Aorta (tissue), 5 donors: ENCODE measurements at places on chromosomes 4 and X.

DNA sequence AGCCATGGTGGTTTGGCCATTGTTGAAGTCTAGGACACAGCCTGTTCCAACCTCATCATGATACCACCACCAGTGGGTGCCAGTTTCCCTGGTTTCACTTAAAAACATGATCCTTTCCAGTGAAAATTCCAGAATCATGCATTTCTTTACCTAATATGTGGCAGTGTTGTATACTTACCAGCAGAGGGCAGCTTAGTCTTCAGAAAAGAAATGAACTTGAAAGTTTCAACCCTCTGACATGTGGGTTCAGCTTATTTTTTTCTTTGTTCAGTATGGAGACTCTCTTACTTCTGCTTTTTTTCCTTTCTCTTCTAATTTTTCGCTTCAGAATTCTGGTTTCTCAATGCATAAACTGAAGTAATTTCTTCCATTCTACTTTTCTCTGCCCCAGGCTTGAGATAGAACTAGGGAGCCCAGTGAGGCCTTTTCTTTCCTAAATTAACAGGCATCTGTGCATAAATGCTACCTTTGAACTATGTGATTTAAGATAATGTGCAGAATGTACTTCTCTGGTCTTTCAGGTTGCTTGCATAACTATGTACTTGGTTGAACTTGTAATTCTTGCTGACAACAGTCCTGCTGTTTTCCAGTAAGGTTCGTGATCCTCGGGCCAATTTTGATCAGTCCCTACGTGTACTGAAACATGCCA lies 10.7 kb downstream of the LIAS start:
- no peak for DNase-seq

DNA sequence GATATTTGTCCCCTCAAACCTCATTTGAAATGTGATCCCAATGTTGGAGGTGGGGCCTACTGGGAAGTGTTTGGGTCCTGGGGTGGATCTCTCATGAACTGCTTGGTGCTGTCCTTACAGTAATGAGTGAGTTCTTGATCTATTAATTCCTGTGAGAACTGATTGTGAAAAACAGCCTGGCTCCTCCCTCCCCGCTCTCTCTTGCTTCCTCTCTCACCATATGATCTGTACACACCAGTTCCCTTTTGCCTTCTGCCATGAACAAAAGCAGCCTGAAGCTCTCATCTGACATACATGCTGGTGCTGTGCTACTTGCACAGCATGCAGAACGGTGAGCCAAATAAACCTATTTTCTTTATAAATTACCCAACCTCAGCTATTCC lies 11.2 kb upstream of the YIPF7 start:
- no peak for DNase-seq

DNA sequence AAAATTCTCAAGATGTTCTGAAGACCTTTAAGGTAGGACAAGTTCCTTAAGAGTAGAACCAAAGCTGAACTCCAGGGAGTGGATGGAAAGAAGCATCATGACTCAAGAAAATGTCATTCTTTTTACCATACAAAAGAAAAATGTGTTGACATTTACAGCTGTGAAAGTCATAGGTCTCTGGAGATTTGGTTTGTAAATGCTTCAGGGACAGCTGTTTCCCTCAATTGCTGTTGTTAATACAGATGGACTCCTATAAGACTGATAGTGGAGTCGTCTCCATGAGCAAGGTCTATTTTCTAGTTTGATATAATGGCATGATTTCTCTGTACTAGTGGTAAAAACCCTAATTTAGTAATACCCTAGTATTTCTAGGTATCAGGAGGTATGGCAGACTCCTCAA lies 101.7 kb downstream of the PHOX2B start:
- DNase-seq = no peak

DNA sequence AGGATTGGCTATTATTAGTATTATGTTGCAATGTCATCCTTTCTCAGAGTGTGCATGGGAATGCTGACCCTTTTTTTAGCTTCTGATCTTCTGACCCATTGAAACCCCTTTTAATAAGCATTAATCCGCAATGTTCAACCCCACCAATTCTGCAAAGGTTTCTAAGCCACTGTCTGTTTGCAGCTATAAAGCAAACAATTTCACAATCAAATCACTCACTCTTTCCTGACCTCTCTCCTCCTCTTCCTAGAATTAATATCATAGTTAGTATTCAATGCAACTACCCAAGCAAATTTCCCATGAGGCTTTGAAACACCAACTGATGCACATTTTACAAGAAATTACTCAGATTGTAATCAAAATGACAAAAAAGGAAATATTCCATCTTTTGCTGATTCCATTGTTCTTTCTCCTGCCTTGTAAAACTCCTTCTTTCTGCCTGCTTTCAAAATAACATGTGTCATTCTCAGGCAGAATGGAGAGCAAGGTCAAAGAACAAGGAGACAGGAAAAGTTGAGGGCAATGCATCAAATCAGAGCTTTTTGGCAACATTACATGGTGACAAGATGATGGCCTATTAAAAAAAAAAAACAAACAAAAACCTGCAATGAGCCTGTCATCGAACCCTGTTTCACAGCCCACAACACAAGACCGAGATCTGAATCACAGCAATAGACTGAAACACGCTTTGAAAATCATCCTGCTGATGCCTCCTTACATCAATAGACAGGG lies 253.2 kb upstream of the AR start:
- no peak for DNase-seq

- DNase-seq = no peak
Observed at GRCh38 chrX:101462892-101463291, 22.4 kb upstream of the ARMCX4 start.

- no peak for DNase-seq
Observed at GRCh38 chr4:38243388-38244053, 283.3 kb downstream of the PTTG2 start.

GRCh38 chr4:185017964-185018772 lies at the start of gene HELT:
Gene HELT, plus strand, starts transcription at chr4:185018490. Its CDS starts 439 bp downstream, at chr4:185018929.
- no peak for DNase-seq

DNA sequence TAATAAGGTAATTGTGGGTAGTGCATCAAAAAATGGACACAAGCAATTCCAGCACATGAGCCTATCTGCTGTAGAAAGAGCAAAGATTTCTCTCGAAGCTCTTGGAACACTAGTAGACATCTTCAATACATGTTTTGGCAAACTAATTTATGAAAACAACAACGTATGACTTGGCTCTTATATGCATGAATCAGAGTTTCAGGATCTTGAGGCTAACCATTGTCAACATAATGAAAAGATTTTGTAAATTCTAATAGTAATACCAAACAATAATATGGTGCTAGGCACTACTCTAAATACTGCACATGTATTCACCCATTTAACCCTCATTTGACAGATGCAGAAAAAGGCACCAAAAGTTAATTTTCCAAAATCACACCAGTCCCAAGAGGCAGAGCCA lies 25.1 kb upstream of the ANKRD50 start:
- no peak for DNase-seq

DNA sequence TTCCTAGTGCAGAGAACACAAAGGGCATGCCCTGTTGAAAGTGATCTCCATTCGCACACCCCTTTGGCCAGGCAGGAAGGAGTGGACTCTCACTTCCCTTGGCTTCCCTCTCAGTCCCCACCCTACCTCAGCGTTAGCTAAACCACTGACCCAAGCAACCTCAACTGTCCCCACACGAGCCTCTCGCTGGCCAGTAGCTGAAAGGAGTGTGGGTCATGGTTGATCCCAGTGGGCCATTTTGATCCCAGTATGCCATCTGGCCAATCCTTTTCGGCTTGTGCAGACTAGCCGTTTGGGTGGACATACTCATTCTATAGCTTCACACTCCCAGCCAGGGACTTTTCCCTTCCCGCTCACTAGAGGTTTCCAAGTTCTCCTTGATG lies 24.4 kb upstream of the BCORL1 start:
- no peak for DNase-seq

DNA sequence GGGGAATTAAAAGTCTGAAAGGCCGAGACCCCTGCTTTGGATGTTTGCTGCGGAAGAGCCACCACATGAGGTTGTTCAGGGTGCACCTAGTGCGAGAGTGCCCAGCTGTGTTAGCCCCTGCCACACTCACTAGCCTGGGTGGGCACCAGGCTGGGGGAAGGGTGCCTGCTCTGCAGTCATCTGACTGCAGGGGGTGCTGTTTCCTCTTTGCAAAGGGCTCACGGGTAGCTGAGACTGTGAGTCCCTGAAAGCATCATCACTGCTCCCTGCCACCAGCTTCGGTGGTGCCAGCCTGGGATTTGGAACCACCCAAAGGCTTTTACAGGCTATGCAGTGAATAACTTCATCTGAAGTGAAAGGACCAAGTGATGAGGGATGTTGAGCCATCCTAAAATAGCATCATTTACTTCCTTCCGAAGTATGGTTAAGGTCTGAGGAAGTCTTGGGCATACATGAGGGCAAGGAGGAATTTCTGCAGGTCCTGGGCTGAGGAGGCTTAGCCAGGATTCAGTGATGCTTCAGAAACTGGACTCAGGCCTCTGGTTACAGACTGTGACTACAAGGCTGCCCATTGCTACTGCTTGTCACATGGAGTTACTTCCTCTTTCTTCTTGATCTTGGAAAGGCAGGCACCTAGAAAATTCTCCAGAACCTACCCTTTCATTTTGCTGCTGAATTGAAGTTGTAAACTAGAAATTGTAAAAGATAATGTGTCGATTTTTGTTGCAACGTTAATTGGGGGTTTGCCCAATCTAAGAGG lies 293.2 kb upstream of the PRPS2 start:
- DNase-seq = no peak

GRCh38 chr4:26861434-26862186 lies 969 bp downstream of the STIM2 start:
- DNase-seq = peak; percentile 90

DNA sequence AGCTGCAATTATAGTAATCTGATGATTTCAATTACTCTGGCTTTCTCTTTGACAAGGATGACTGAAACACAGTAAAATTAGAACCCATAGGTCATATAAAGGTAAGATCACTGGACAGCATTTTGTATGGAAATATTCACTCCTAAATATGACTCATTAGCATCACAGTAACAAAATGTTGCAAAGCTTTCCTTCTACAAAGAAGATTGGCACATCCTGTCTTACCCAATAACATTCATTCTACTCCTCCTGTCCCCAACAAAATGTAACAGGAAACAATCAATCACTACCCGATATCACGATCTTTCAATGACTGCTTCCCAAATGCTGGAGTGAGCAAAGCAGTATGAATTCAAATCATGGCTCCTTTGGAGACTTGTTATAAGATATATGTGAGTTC lies 95.3 kb downstream of the FANCB start:
- no peak for DNase-seq

DNA sequence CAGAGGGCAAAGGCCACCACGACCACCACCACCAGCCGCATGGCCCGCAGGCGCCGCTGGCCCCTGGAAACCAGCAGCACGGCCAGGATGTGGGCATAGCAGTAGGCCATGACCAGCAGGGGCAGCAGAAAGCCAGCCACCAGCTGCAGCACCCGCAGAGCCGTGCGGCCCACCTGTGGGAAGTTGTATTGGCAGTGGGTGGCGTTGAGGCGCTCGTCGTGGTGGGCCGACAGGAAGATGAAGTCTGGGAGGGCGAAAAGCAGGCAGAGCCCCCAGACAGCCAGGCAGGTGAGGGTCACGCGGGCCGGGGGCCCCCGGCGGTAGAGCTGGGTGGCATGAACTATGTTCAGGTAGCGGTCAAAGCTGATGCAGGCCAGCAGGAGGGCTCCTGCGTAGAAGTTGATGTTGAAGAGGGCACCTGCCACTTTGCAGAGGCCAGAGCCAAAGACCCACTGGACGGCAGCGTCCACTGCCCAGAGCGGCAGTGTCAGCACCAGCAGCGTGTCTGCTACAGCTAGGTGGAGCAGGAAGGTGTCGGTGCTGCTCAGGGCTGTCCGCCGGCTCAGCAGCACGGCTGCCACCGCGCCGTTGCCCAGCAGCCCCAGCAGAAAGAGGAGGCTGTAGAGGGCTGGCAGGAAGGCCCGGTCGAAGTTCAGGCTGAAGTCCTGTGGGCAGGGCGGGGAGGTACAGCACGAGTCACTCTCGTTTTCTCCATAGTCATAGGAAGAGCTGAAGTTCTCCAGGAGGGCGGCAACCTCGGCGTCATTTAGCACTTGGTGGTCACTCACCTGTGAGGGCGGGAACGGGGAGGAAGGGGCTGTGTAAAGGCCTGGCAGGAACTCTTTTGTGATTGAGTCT lies 1.4 kb downstream of the CXCR3 start:
- DNase-seq = no peak

- DNase-seq = peak; percentile 88
Observed at GRCh38 chr4:15702941-15703403, at the start of gene BST1. Gene BST1, plus strand, starts transcription at chr4:15703065. Its CDS starts 80 bp downstream, at chr4:15703145.

DNA sequence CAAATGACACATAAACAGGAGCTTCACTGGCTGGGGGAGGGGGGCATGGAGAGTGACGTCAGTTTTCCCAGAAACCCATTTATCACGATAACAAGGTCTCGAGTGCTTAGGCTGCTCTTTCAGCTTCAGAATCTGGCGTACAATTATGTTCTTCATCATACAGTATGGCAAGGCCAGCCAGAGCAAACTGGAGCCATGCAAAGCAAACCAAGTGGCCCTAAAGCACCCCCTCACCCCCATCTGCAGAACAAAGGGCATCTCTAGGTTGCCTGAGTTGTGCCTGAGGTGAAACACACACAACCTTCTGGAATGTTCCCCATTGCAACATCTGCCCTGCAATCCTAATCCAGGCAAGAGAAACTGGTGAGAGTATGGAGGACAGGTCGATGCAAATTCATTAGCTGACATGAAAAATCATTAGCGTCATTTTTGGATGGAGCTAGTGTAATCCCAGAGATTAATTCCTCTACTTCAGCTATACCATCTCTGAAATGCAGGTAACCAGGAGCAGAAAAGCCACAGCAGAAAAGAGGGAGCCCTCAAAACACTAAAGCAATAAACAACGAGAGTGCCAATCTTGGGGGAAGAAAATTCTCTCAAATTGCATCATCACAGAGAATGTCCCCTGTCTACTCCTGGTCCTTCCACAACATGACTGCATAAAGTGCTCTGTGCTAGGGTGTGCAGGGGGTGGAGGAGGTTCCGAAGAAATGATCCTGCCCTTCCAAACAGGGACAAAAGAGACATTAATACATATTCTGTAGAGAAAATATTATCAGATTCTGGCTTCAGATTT lies 1.8 kb downstream of the SEPTIN6 start:
- no peak for DNase-seq

DNA sequence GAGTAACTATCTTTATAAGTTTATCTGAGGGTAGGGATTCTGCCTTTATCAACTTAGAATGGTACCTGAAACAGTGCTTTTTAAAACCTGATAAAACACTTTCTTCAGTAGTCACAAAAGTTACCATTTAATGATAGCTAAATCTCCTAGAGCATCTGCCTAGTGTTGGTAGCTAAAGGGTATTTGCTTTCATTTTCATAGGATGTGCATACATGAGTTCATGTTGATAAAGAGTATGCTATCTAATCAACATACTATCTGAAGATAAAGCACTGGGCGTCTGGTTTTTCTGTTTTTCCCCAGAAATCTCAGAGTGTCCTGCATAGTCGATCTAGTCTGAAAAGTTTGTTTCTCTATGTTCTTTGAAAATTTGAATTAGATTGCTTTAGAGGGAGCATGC lies 75.1 kb downstream of the ADGRL3 start:
- DNase-seq = no peak

DNA sequence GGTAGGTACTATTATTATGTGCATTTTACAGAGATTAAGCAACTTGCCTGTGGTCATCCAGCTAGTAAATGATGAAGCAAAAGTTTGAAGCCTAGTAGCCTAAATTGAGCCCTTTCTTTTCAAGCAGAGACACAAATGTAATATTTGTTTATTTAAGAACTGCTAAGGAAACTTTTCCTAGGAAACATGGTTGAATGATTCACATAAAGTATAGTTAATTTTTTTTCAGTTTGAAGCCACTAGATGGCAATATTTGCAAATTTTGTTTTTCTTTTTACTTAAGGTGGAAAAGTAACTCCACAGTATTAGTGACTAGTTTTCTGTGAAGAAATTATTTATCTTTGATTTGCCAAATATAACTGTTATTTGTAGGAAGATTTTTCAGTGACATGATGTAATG lies 52.8 kb upstream of the ANKRD17 start:
- no peak for DNase-seq

- no peak for DNase-seq
Observed at GRCh38 chr4:60611762-60612496, 588.2 kb upstream of the ADGRL3 start.
